ENCODE measurements at places on chromosomes 1 and 21.

GRCh38 chr1:219717536-219717935, 104.6 kb upstream of the ZC3H11B start:
- DNase-seq = no peak

DNA sequence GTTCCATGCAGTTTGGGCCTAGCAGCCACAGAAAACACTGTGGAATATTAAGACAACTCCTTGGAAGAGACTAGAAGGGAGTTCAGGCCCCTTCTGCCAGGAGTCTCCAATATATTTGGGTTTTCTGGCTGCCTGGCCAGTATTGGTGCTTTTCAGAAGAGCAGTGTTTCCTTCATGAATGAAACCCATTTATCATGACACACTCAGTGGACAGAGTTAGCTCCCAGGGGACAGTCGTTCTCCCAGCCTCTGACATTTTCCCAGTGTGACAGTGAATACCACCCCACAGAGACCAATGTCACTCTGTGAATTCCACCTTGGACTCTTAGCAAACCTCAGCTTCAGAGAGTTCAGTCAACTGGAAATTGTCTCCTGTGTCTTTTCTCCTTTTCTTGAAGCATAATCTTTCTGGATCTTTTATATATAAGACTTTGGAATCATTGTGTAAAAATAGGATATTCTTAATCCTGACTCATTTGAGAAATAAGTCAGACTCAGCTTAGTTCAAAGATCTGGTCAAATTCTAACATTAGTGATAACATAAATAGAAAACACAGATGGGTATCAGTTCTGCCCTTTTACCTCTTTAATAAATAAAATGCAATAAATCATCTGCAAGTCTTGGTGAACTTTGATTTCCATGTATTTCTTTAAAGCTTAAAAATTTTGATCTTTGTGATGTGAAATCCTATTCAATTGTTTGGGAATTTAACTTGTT, 40.4 kb downstream of the GNG12 start:
- DNase-seq = no peak

DNA sequence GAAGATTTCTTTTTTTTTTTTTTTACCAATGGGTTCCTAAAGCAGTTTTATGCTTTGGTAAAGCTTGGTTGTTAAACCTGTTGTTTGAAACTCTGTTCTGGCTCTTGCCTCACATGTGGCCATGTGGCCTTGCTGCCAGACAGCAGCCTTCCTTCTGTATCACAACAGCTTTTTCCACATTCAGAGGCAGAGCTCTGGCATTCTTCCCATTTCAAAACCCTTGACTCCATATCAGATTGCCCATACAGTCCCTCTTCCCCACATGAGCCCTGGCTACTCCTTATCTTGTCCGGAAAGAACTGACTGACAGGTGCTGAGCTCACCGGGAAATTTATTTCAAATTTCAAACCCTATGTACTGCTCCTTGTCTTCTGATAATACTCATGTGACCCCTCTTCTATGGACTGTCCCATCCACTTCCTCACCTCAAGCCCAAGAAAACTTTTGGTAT, 38.5 kb upstream of the LAX1 start:
- DNase-seq = no peak

- DNase-seq = no peak
Observed at GRCh38 chr1:71231751-71232150, 150.9 kb upstream of the ZRANB2 start.

GRCh38 chr1:185376288-185376687, 59.2 kb upstream of the IVNS1ABP start:
- DNase-seq = no peak
